Activated T-cell treated with anti-CD3 and anti-CD28 coated beads, Interleukin-2, amount 50 U/mL, for 4 hours (primary cell): ENCODE measurements at places on chromosomes 1 and 21. TPM values are rescaled to one million over a fixed set of nuclear protein-coding genes. Genes with fewer than 3 reads are reported as not detected.

The EXOSC10 gene
- total RNA-seq = 82.8 TPM

The IRF6 gene
- total RNA-seq = 0.13 TPM

The MR1 gene
- total RNA-seq = 6.5 TPM

The WASF2 gene
- 82.2 TPM for total RNA-seq
